Germinal center (tissue), 1 donor: ENCODE measurements at places on chromosomes 11 and 22.

DNA sequence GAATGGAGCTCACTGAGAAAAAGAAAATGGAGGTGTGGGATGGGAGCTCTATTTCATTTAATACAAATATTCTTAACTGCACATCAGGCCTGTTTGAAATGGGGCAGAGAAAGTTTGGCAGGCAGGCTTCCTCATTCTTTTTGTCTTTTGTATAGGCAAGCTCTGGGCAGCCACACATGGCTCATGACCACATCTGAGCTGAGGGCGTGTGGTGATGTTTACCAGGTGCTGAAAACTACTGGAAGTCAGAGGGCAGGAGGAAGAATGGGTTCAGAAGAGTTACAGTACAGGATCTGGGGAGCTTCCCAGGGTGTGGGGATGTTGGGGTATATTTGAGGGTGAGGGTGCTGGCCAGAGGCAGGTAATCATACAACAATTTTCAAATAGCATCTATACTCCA lies 66.3 kb upstream of the NAV2 start:
- no peak for DNase-seq

DNA sequence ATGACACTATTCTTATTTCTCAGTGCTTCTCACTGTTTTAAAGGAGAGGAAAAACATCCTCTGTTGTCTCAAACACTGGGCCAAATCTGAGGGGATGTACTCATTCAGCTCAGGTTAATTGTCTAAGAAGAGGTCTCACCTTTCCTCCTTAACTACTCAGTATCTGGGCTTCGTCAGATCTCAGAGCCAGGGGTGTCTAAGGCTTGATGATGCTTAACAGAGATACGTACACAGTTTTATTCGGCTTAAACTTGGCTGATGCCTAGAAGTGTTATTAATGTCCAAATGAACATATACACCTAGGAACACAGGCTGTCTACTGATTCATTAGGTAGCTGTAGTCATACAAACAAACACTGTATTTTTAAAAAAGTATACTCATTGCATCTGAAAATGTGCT lies 85.8 kb downstream of the UVRAG start:
- DNase-seq: no peak

DNA sequence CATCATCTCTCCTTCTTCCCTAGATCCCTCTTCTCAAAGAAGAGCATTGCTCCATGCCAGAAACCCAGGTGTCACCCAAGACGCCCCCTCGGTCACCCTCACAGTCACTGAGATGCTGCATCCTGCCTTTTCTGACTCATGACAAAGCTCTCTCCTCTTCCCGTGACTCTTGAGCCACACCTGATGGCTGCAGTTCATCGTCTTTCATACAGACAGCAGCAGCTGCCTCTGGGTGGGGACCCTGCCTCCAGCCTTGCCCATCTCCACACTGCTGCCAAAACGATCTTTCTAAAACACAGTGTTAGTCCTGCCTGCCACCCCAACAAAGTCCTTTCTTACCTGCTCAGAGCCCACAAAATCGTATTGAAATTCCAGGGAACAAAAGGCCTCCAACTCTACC lies 44.8 kb downstream of the BUD13 start:
- DNase-seq: no peak

GRCh38 chr11:75792127-75792731 lies 22.8 kb upstream of the UVRAG start:
- no peak for DNase-seq

- DNase-seq: no peak
Measured at GRCh38 chr11:46894961-46895360, 23.4 kb downstream of the LRP4 start.

DNA sequence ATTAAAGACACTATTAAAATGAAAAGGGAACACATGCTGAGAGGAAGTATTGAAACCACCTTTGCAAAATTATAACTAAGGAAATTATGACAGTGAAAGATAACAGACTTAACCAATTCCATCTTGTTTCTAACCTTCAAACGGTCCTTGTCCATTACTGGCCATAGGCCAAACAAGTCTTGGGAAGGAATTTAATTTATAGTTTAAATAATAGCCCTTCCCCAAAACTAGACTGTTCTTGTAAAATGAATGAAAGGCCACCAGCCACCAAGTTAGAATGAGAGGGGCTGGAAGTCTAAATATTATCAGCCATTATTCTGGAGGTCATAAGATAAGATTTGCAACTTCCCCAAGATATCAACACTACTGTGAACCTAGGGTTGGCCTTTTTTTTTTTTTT lies 1.8 kb upstream of the TALDO1 start:
- DNase-seq: no peak

- DNase-seq: no peak
Measured at GRCh38 chr22:44313385-44314006, 745 bp upstream of the SHISAL1 start.

GRCh38 chr11:8039530-8040260 lies 41.3 kb upstream of the TUB start:
- no peak for DNase-seq

- DNase-seq: peak; percentile 20
Measured at GRCh38 chr11:115930886-115931547, 426.8 kb upstream of the CADM1 start.

DNA sequence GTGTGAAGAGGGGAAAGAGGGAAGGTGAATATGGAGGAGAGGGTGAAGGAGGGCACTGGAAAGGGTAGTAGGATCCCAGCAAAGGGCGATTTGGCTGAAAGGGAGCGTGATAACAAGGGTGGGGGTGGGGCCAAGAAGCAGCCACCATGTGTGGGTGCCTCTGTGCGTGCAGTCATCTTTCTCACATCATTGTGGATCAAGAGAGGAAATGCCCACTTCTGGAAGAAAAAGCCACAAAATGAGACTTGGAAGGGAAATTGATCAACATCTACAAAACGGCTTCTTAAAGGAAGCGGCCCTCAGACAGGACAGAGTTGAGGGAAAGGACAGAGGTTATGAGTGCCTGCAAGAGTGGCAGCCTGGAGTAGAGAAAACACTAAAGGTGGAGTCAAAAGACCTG lies 1.2 kb upstream of the CXCR5 start:
- no peak for DNase-seq
